Activated CD4-positive, CD25-positive, alpha-beta regulatory T cell treated with anti-CD3 and anti-CD28 coated beads, Interleukin-2, amount 50 U/mL, for 72 hours (primary cell): ENCODE measurements at places on chromosomes 6 and 20.

GRCh38 chr20:49747707-49748524 lies 34.2 kb upstream of the B4GALT5 start:
- DNase-seq: no peak

GRCh38 chr6:131059486-131059885 lies 3.6 kb downstream of the EPB41L2 start:
- no peak for DNase-seq

DNA sequence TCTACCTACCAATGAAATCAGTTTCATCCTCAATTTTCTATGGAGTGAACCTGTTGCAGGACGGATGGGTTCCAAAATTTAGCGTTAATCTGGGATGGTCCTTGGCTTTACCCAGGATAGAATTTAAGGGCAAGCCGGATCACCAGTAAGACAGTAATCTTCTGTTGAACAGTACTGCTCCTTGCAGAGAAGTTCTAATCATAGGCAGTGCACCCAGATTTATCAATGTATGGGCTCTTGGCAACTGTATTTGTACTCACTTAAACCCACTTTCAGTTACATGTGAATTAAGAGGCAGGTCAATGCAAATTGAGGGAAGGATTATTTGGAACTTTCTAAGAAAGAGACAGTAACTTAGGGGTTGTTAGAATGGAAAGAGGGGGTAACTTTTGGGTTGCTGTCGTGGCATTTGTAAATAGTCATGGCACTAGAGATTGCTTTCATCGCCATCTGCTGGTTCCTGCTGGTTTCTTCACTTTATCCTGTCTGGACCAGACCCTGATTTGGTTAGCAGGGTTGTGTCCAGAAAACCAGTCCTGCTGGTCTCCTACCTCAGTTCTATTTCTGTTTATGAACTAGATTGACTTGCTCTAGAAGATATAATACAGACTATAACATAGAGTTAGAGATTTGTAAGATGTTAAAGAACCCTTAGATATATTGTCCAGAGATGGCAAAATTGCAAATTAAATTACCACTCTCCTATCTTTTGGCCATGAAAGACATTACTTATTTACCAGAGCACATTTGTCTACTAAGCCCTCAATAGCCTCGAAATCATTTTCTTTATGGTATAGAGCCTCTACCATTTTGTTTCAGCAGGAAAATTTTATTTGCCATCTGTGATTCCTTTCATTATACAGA lies 646.3 kb downstream of the UTRN start:
- no peak for DNase-seq

GRCh38 chr6:33914645-33915044 lies 110.8 kb upstream of the MLN start:
- no peak for DNase-seq
